ENCODE measurements at places on chromosomes 4 and X.

GRCh38 chrX:149881081-149881711, at the start of gene MAGEA8:
Gene MAGEA8 (plus strand): TSS chrX:149881183. CDS start chrX:149884273, 3,090 bp downstream.
- DNase-seq, result no peak

DNA sequence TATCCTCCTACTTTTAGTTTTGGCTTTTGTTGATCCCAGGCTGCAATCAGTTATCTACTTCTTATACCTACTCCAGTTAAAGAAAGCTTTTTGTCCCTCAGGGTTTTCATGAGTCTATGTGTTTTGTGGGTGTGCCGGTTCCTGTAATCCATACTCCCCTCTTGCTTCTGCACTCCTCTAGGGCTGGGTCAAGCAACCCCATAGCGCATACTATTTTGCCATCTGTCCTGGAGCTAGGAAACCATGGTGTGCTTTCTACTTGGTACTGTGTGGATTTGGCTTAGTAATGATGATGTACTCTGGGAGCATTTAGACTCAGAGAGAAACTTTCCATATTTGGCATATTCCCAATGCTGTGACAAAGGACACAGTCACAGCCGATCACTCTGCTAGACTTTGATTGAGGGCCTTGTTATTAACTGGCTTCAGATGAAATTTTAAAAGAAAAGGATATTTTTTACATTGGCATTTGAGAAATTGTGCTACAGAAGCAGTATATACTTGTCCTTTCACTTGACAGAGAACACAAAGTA, 86.1 kb upstream of the GRXCR1 start:
- DNase-seq, result no peak

GRCh38 chr4:41575207-41575606, 37.2 kb downstream of the LIMCH1 start:
- no peak for DNase-seq

GRCh38 chrX:153494541-153495361, at the start of gene BGN:
Gene BGN (plus strand): TSS chrX:153494980. CDS start chrX:153504632, 9,652 bp downstream.
- peak; percentile 66 for DNase-seq

GRCh38 chrX:46967547-46967946, 55.3 kb downstream of the JADE3 start:
- DNase-seq, result no peak

DNA sequence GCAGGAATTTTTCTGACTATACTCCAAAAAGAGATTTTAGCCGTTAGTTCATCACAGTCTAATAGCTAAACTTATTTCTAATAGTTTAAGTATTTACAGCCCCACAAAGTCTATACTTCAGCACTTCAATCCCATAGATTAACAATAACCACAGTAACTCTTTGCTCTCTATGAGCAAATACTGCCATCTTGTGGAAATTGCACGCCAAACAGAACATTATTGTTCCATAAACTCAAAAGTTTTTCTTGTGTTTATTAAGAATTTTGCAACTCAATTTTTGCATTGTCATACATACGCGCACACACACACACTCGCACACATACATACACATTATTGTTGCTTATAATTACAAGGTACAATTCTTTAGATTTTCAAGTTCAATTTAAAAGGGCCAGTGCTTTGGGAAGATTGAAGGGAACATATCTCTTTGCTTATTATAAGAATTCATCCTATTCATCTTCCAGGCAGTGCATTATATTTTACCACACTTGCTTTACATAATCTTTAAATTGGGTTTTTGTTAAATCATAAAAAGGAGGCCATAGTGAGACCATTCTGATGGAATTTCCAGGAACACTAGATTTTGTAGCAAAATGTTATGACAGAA, 63.8 kb upstream of the ATOH1 start:
- peak; percentile 55 for DNase-seq

DNA sequence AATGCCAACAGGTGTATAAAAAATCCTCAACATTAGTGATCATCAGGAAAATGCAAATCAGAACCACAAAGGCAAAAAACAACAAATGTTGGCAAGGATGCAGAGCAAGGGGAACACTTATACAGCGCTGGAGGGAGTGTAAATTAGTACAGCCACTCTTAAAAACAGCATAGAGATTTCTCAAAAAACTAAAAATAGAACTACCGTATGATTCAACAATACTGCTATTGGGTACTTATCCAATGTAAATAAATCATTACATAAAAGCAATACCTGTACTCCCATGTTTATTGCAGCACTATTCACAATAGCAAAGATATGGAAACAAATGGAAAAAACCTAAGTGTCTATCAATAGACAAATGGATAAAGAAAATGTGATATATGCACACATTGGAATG, 171.3 kb downstream of the SLC7A11 start:
- DNase-seq, result no peak

- no peak for DNase-seq
These were observed 10.1 kb downstream of the SNX12 start for GRCh38 chrX:71057848-71058530.

DNA sequence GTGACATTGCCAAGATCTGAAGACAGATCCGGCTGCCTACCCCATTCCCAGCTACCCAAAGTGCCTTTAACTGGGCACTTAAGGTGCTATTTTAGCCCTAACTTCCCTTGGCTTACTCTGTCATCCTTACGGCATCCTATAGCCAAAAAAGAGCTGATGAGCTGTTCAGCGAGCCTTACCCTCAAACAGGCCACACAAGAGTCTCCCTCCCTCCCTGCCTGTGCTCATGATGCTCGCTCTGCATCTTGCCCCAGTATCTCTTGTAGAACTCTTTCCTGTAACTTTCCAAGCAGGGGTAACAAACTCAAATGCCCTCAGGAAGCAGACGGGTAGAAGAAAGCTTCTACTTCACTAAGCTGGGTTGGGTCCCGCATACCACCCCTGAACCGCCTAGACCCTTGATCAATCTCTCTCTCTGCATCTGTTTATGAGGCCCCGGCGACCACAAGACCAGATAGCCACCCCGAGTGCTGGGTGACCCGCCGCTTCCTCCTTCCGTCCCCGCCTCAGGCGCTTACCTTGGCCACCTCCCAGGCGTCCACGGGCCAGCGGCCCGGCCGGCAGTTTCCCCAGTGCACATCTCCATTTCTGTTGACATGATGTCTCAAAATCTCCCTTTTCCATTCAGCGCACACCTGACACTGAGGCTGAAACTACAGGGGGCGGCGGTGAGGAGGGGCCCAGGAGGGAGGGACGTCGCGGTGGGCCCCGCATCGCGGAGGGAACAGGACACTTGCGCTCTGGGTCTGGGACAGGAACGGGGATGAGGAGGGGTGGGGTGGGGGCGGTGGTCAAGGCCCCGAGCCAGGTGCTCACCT, 663 bp downstream of the CXorf38 start:
- peak; percentile 32 for DNase-seq

- DNase-seq, result peak; percentile 60
These were observed 92.4 kb upstream of the AP1S2 start for GRCh38 chrX:15946783-15947580.

DNA sequence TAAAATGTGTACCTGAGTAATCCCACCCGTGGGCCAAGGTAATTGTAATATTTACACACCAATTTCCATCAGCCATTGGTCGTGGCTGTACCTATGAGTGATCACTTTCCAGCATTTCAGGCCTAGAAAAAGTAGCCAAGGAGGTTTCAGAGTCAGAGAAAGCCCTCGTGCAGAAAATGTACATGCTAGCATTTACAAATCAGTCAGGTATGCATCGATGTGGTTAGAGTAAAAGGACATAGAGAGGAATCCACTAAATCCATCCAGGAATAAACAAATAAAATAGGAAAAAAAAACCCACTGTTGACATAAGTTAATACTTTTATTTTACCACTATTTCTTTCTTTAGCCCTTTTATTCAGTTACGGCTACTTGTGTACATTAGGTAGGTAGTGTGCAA, 256.8 kb downstream of the TRIML1 start:
- no peak for DNase-seq

Data from AG20443 (cell line).